ENCODE measurements at places on chromosomes 2 and 18.

DNA sequence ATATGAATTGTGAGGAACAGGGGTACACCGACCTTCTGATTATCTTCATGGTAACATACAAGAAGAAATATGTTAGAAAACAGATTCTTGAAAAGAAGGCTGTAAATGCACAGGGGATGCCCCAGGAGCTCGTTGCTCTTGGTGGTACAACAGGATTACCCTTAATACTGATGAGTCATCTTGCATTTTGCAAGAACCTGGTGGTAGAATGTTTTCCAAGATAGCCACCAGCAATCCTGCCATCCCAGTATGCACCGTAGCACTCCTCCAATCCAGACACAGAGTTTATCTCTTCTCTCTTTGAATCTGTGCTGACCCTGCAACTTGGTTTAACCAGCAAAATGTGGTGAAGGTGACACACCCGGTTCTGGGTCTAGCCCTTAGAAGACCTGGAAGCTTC is 238.3 kb downstream of the EN1 start:
- DNase-seq, result no peak

- no peak for DNase-seq
Observed at GRCh38 chr2:113826346-113827285, 63.3 kb upstream of the ACTR3 start.

- no peak for DNase-seq
Observed at GRCh38 chr2:241818943-241819270, 9.9 kb downstream of the NEU4 start.

DNA sequence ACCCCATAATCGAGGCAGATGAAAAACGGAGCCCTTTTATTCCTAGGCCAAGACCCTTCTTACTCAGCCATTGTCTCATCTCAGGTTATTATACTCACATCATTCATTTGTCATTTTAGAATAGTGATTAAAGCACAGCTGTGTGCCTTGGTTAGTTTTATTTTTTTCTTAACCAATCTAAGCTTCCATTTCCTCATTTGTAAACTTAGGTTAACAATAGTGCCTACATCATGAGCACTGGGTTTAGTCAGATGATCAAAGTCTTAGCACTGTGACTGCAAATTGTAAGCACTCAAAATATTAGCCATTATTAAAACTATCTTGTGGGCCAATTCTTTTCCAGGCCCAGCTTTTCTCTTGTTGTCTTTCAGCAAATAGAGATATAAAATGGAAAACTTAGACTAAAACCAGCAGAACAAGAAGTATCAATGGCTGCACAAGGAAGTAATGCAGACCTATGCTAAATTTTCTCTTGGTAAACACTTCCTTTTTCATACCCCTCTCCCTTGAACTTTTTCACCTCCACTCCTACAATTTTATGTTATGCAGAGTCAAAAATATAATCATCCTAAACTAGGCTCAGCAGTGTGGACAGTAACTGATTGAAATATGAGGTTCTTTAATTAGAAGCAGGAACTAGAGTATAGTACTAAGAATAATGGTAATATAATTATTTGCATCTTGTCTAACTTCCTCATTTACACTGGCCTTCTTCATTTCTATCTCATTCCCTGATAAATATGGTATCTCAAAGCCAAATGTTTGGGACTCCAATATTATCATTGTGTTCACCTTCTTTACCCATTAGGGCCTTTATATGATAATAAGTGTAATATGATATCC is 21.5 kb upstream of the GALNT3 start:
- no peak for DNase-seq

GRCh38 chr2:146587291-146587713 is 1257.5 kb upstream of the ACVR2A start:
- no peak for DNase-seq

DNA sequence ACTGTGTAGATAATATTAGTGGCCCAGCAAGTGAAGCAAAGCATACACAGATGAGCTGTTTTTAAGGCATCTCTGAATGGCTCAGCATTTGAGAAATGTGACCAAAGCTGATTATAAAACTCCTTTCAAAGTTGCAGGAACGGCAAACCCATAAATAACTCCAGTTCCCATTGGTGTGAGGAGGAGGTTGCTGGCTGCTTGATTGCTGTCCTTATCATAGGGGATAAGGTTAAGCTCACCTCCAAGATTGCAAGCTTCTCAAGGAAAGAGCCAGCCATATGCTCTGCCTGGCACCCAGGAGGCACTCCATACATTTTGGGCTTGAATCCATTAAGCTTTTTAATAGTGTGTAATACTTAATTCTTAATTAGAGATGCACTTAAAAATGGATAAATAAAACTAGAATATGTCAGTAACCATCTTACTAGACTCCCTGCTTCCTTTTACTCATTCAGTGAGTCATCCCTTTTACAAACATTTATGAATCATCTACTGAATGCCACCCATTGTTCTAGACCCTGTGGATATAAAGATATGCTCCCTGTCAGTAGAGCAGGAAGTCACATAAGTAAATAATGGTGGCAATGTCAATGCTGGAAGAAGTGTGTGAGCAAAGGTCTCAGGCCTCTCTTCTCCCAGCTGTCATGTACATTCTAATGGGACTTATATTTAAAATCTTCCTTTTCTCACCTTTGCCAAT is 99.3 kb downstream of the SPATS2L start:
- DNase-seq, result peak; percentile 86

GRCh38 chr2:196155575-196155974 is 15.8 kb downstream of the STK17B start:
- no peak for DNase-seq

GRCh38 chr2:241052677-241053360 is 49.3 kb downstream of the MTERF4 start:
- no peak for DNase-seq

DNA sequence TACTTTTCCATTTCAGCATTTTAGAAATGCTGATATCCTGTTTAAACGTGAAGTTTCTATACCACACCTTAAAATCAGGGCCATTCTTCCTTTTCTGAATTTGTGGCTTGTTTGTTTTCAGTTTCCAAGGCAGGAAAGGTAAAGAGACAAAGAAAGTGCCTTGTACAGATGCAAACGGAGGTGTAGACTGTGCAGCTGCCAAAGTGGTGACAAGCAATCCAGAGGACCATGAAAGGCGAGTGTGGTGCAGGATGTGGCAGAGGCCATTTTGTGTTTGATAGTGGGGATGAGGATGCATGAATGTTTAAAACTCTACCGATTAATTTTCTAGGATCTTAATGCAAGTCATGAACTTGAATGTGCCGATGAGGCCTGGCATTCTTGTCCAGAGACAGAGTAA is 733 bp downstream of the C2orf74 start:
- no peak for DNase-seq

DNA sequence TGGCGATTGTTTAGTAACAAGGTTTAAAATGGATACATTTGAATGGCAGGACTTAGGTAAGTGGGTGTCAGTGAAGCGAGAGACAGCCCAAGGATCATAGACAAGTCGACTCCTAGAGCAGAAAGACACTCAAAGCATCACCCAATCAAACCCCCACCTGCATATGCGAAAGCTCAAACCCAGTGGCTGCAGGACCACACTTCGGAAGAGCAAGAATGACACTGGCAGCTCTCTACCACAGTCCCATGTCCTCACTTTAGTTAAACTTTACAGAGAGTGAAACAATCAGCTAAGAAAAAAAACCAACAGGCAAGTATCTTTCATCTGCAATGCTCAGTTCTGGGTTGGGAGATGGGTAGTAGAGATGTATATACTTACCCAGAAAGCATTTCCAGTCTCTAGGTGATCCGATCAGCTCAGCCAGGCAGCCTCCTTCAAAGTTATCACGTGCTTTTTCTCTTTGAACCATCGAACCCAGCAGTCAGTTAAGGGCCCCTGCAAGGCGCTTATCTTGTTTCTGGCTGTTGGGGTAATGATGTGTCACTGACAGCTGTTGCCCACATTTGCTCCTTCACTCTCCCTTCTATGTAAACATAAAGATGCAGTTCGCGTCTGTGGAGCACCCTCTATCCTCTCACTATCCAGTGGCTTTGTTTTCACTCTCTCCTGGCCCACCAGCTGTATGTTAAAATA is 357.5 kb upstream of the ID2 start:
- DNase-seq, result no peak

DNA sequence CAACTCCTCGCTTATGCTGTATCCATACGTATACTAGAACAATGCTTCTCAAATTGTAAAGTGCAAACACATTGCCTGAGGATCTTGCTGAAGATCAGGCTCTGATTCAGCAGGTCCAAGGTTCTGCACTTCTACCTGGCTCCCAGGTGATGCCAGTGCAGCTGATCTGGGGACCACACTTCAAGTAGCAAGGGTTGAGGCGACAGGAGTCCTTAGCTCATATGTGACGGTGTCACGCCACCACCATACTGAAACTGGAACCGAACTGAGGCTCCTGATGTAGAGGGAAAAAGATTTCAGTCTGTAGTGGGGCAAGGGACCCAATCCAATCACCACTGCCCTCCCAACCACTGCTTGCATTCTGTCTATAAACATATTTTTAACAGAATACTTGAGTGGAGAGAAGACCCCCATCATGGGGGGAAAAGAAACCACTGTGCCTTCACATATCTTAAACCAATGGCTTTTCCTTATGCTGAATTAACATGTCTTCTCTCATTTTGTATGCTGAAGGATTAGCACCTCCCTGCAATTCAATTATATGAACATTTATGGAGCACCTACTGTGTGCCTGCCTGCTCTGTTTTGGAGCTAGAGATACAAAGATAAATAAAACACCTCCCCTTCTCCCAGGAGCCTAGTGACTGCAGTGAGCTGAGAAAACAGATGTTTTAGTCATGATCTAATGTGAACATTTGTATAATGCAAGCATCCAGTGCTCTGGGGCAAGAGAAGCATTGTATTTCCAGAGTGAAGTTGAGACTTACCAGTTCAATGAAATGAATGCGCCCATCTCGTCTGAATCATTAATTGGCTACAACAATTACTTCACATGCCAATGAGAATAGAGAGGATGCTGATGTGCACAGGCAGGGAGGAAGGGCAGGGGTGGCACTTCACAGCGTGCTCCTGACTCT is 6.6 kb upstream of the ASAP2 start:
- DNase-seq, result no peak

- no peak for DNase-seq
Observed at GRCh38 chr18:52275817-52276216, 64.2 kb upstream of the DCC start.

- no peak for DNase-seq
Observed at GRCh38 chr2:69088466-69088865, 75.5 kb downstream of the ANTXR1 start.

DNA sequence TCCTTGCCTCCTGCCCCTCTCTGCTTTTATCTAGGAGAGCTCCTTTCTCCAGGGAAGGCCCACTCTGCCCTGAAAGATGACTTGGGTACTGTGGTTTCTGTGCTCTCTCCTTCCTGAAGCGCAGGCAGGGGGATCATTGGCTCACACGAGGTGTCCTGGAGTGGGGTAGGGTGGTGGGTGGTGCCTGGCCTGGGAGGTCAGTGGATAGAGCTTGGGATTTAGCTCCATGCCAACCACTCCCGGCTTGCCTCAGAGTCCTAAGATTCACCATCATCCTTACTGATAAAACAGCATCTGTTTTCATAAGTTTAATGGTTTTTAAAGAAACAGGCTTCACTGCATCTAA is 63.1 kb downstream of the CIB4 start:
- no peak for DNase-seq

DNA sequence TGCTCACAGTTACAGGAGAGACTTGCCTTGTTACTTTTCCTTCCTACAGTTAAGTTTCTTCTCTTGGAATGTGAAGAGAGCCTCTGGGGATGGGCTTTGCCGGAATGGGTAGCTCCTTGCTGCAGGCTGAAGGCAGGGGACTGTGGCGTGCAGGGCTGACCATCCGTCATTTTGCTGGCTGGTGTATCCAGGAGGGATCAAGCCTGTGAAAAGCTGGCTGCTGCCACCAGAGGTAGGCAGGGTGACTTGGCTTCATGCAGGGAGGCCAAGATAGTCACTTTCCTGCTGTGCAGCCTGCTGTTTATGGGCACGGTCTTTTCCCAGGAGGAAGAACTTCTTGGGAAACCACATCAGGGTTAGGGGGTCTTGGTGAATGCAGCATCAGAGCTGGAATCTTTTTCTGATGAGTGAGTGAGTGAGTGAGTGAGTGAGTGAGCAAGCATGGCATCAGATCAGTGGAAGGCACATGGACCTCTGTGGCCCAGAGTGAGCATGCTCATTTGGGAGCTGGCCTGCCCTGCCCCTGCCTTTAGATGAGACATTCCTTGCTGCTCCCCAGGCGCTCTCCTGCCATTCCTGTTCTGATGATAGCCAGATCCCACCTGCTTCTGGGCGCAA is 33.0 kb downstream of the FHOD3 start:
- no peak for DNase-seq

- DNase-seq, result peak; percentile 78
Observed at GRCh38 chr18:23377669-23378301, 75.3 kb upstream of the RIOK3 start.

GRCh38 chr2:225998116-225998515 is 598.6 kb downstream of the NYAP2 start:
- DNase-seq, result no peak

DNA sequence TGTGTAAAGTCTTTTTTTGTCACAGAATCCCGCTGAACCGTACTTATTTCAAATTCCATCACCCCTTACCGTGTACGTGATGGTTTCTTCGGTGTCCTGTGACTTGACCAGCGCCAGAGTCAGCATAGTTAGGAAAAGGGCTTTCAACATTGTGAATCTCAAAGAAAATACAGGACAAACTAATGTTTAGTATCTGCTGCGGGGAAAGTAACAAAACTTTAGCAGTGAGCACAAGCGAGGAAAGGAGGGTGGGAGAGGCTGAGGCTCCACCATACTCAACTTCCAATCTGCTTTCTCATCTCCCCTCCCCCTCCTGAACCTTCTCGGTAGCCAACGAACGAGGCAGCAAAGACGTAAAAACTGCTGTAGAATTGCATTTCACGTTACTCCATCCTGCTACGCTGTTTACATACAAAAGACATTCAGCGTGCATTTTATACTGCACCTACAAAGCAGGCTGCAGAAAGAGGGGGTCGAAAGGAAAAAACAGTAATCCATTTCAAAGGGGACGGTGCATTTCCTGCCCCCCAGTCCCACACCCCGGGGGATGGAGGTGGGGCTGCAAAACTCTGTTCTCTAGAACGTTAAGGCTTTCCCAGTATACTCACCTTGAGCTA is 1.2 kb downstream of the EFEMP1 start:
- DNase-seq, result no peak

GRCh38 chr2:191032588-191033429 is 18.8 kb upstream of the STAT1 start:
- no peak for DNase-seq

DNA sequence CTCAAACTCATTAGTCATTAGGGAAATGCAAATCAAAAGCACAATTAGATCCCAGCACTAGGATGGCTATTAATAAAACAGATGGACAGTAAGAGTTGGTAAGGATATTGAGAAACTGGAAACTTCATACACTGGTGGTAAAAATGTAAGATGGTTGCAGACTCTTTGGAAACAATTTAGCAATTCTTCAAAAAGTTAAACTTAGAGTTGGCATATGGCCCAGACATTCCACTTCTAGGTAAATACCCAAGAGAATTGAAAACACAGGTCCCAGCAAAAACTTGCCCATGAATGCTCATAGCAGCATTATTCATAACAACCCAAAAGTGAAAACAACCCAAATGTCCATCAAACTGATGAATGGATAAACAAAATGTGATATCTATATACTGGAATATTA is 84.9 kb upstream of the ZFP36L2 start:
- DNase-seq, result no peak
